ENCODE measurements at places on chromosomes 12 and 14. TPM values are rescaled to one million over a fixed set of nuclear protein-coding genes. Genes with fewer than 3 reads are reported as not detected.
A peak's percentile ranks its signal among the peaks of the same experiment; 100 is the strongest.

KLRC1 gene
- total RNA-seq = 1.9 TPM

CABP1 gene
- total RNA-seq = 1.2 TPM

FBXO21 gene
- 44.6 TPM for total RNA-seq

BCL2L2 gene
- 41.4 TPM for total RNA-seq

TSPAN8 gene
- total RNA-seq = 1,460 TPM

LUM gene
- 22.1 TPM for total RNA-seq

GRCh38 chr12:93751864-93752610 lies 74.9 kb downstream of the CRADD start:
- DNase-seq = no peak

DNA sequence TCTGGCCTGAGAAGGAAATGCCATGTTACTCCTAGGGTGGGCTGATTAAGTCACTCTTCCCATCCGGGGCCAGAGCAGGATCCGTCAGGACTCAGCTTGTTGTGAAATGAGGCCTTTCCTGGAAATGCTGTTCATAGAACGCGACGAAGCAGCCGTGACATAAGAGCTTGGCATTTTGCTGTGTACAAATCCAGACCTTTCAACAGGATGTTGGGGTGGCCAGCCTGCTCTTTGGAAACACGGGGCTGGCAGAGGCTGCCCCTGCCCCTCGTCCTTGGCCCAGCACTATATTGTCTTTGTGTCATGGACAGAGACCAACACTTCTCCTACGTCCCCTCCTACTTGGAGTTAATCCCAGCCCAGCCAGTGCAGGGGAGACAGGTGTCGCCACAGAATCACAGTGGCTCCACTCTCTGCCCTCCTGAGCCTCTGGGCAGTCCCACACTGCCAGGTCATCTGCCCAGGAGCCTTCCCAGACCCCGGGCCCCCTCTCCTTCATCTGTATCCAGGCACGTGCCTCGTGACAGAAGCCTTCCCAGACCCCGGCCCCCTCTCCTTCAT lies 18.6 kb upstream of the EIF5 start:
- DNase-seq = peak; percentile 16

DNA sequence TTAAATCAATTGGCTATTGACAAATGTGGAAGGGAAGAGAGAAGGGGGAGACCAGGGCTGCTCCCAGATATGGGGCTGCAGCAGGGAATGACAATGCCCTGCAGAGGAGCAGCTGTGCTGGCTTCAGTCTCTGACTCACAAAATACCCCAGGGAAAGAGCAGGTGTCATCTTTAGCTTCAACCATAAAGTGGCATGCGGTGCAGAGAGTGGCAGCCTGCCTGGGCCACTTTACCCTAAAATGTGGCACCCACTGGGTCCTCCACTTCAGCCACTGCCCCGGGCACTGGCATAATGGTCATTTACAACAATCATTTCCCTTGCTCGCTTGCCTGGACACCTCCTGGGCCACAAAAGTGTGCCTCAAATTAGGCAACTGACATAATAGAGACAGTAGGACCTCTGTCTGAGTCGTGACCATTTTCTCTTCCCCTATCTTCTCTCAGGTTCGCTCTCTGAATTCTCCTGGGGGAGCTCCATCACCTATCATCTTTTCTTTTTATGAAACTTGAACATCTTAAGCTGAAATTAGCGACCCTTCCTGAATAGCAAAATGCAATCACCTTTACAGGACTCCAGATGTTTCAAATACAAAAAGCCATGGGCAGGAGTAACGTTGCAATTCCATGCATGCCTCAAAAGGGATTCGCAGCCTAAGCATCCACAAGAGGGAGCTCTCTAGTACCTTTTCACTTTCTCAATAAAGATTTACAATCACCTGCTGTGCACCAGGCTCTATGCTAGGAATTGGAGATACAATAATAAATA lies 179.9 kb upstream of the ATF7IP start:
- DNase-seq = peak; percentile 87

GRCh38 chr12:48197971-48198671 lies 5.0 kb downstream of the OR10AD1 start:
- peak; percentile 97 for DNase-seq

GRCh38 chr12:124629789-124630480 lies 62.5 kb upstream of the NCOR2 start:
- DNase-seq = no peak

- no peak for DNase-seq
Measured at GRCh38 chr12:63305901-63306875, 155.2 kb upstream of the AVPR1A start.

GRCh38 chr14:50403419-50403818 lies 6.7 kb upstream of the CDKL1 start:
- DNase-seq = no peak

DNA sequence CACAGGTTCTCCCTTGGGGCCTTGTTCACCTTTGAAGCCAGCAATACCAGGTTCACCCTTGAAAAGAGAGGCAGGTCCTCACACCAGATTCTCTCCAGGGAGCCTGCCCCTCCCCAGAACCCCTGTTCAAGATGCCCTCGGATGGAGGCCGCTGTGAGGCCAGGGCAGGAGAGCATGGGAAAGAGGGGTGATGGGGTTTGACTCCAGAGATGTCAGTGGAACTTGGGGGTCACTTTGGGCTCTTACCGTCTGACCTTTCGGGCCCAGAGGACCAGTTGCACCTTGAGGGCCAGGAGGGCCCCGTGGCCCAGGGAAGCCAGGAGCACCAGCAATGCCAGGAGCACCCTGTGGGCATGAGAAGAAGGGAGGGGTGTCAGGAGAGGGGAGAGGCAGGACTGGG lies 17.4 kb downstream of the COL2A1 start:
- DNase-seq = no peak

DNA sequence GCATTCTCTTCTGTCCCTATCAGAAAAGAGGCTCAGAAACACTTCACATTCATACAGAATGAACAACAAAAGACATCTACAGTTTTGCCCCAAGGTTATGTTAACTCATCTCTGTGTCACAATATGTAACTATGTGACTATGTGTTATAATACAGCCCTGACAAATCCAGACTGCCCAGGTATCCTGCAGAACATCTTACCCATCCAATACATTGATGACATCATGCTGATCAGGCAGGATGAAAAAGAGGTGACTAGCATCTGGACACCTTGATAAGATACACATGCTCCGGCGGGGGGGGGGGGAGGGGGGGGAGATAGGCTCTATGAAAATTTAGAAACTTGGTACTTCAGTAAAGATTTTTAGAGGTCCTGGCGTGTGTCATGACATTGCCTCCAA lies 8.3 kb upstream of the GNS start:
- no peak for DNase-seq

DNA sequence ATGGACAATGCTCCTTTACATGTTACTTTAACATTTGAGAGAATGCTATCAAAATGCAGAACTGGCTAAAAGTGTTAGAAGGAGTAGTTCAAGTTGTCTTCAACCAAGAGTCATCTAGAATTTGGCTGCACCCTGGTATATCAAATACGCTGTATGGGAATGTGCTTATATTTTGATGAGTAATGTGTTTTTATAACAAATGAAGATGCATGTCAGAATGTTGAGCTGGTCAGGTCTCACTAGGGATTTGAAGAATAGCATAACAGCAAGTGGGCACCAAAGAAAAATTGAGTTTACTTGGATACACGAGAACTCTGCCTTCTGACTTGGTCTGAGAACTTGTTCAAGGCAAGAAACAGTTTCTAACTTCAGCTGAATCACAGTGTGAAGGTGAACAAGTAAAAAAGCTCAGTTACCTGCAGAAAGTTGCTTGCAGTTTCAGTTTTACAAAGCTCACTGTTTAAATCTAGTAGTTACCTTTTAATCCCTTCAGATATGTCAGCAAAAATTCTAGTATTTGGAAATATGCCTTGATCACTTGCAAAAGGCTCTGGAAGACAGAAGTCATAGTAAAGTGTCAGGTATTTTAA lies 82.3 kb downstream of the PDE3A start:
- DNase-seq = no peak

DNA sequence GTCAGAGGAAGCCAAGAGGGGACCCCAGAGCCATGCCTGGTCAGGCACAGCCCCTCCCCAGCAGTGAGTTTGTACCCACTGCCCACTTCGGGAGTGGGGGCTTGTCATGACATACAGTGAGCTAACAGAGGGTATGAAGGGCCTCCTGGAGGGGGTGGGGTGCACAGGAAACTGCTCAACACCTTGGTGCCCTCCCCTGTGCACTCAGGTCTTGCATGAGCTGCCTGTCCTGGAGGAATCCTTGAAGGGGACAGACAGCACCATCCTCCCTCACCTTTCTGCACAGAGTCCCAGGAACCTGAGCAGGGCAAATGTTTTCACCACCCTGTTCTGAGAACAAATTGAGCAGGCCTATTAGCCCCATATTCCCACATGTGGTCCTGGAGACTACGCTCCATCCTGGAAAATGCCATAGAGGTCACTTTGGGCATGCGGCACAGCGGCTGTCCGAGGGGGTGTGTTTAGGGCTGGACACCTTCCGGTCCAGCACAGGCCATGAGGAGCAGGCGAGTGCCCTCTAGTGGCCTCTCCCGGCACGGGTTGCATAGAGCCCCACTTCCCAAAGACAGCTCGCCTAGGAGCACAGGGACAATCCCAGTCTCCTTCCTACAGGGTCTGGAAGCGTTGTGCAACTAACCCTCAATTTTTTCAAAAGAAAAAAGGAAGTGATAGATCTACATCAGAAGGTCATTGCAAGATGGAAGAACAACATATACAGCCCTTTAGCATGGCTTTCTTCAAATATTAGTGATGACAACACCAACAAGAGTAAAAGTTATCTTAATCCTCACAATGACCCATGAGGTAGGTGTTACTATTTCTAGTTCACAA lies 31.9 kb upstream of the ZFP36L1 start:
- DNase-seq = peak; percentile 89

Measured in mucosa of descending colon (tissue), 3 donors.